Stimulated activated CD4-positive, alpha-beta T cell treated with anti-CD3 and anti-CD28 coated beads, TNF-alpha, amount 100 ng/mL, for 1 hour (primary cell): ENCODE measurements at places on chromosomes 6 and 20.

DNA sequence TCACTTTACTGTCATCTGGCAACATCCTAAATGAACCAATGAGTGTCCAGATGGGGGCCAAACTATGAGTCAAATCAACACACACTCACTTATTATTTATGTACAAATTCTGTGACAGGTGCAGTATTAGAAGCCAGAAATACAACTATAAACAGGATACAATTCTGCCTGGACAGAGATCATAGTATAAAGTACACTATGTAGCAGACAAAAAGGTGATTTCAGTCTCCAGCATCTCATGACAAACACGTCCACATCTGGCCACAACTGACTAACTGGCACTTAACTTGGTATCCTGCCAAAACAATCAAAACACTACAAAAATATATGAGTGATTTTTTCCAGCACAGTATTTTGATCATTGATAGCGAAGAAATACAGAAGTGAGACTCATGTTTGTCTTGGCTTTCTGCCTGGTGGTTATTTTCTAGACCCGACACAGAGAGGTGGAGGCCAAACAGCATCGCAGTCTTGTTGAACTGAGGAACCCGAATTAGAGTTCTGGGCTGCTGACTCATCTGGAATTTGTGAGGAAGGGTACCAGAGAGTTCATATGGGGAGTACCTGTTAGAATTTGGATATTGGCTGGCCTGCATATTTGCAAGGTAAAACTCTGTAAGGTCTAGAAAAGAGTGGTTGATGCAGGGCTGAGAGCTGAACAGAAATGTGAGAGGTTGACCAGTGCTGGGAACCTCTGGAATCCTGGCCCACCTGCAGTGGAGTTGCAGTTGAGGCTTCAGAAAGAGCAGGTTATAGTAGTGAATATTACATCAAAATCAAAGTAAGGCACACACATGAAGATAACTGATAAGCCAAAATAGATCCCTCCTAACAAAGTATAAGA lies 475.2 kb downstream of the PTPRT start:
- no peak for DNase-seq

DNA sequence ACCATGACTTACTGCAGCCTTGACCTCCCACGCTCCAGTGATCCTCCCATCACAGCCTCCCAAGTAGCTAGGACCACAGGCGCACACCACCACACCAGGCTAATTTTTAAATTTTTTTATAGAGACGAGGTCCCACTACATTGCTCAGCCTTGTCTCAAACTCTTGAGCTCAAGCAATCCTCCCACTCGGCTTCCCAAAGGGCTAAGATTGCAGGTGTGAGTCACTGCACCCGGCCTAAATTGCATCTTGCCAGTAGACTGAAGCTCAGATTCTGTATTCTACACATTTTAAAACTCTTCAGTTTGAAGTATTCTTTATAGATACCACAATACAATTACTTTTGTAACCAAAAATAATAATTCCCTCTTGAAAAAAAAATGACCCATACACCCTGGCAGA lies 11.4 kb downstream of the NUDT3 start:
- no peak for DNase-seq

GRCh38 chr20:4766631-4767030 lies 44.9 kb downstream of the PRND start:
- no peak for DNase-seq

DNA sequence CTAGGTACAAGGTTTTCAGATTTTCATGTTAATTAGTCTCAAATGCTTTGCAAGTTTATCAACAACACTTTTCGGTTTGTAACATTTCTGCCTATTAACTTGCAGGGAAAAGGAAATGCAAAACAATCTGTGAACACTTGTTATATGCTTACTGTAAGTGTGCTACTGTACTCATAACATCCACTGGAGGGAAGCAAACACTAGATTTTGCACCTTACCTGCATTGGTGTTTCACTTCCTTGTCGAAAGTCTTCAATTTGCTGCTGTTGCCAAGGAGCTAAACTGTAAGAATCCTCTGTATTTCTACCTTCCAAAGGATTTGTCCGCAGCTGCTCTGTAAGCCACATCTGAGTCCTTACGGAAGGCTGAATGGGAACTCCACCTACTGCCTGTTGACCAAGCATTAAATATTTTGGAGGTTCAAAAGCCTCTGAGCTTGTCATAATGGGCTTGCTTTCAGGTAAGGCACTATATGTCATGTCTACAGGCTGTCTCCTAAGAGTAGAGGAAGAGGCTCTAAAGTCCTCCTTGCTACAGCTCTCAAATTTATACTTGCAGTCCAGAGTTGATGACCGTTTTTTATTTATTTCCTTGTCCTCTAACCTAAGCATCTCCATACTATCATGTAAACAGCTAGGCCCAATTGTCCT lies 17.3 kb downstream of the PLN start:
- peak; percentile 6 for DNase-seq

DNA sequence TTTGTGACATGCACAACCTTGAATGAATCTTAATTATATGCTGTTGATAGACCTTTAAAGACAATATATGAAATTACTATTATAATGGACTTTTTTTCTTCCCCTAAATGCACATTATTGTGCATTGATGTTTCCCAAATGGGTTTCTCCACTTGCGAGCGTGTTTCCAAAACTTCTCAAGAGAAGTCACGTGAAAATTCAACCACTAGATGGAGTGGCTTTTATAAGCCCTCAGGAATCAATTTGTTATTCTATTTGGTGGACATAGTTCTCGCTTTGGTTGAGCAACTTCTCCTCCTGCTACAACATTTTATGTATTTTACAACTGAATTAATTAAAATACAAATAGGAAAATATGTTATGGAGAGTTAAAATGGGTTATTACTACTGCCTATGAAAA lies 9.0 kb downstream of the CNR1 start:
- no peak for DNase-seq

- DNase-seq: no peak
Observed at GRCh38 chr20:63084563-63084927, 77.8 kb upstream of the BHLHE23 start.

- no peak for DNase-seq
Observed at GRCh38 chr6:83589076-83589475, 76.7 kb downstream of the PRSS35 start.

GRCh38 chr20:52145587-52145986 lies 46.0 kb downstream of the ZFP64 start:
- no peak for DNase-seq

- DNase-seq: no peak
Observed at GRCh38 chr20:2122936-2123335, 21.3 kb downstream of the STK35 start.

DNA sequence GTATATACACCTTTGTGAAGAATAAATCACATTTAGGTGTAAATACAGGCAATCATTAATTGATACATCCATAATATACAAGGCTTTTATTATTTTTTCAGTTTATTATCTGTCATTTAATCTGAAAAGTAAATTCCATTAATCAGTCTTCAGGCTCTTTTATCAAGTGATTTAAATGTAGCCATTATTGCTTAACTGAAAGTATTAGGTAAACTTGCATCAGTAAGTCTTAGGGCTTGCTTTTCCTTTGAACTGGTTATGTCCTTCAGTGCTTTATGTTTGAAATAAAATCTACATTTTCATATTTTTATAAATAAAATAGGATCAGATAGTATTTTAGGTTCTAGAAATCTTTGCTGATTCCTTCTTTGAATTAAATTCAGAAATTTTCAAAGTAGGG lies 4.1 kb downstream of the TPBG start:
- DNase-seq: no peak

DNA sequence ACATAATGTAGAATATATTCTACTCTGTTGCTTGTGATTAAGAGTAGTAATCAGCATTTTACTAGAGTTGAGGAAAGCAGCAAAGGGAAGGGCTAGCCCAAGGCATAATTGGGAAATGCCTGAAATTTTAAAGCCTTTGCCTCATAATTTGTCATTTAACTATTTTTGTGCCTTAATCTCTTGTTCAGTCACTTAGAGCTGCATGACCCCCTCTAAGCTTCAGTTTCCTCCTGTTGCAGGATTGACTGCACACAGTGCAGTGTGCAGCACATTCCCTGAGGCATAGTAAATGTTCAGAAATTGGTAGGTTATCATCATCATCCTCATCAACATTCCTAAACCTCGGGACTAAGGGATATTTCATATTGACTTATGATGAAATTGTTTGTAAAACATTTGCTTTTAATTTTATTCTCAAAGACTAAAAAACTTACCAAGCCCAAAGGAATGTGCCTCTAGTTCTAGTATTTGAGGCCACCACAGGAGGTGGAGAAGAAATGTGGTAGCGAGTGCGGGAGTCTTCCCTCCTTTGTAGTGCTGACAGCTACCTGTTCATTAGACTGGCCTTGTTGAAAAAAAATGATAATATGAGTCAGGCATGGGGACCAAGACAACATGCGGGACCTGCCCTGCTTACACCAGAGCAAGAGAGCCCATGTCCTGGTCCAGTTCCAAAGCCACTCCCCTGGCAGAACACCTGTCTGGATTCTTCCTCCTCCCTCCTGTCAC lies 14.8 kb upstream of the TENT5A start:
- no peak for DNase-seq

DNA sequence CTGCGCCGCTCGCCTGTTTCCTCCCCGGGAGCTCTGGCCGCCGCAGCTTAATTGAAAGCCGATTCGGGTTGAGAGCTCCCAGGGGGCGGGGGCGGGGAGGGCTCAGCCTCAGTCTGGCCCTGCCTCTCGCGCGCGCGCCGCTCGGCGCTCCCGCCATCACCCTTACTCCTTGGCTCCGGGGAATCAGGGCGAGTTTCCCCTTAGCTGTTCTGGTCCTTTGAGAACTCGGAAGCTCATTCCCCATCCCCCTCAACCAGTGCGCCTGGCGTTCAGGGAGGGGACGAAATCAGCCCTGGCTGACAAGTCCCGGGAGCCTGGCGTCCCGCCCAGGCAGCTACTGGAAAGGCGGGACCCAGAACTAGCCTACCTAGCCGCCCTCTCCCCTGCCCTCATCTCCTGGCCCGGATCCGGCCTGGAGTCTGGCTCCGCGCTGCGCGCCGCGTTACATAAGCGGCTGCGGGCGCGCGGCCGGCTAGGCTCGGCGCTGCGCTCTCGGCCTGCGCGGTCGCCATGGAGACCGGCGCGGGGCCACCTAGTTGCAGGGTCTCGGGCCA lies 2.8 kb downstream of the SLC12A5 start:
- no peak for DNase-seq

GRCh38 chr6:110622912-110623578 lies 146.6 kb upstream of the SLC22A16 start:
- no peak for DNase-seq

GRCh38 chr20:41345729-41346067 lies 5.1 kb downstream of the LPIN3 start:
- DNase-seq: no peak

GRCh38 chr20:53491462-53491861 lies 102.2 kb downstream of the ZNF217 start:
- no peak for DNase-seq

GRCh38 chr6:25014369-25014768 lies 78.6 kb upstream of the RIPOR2 start:
- no peak for DNase-seq

- DNase-seq: no peak
Observed at GRCh38 chr20:62461157-62461556, 14.6 kb downstream of the GATA5 start.

GRCh38 chr6:47247227-47247797 lies 62.4 kb downstream of the TNFRSF21 start:
- no peak for DNase-seq

DNA sequence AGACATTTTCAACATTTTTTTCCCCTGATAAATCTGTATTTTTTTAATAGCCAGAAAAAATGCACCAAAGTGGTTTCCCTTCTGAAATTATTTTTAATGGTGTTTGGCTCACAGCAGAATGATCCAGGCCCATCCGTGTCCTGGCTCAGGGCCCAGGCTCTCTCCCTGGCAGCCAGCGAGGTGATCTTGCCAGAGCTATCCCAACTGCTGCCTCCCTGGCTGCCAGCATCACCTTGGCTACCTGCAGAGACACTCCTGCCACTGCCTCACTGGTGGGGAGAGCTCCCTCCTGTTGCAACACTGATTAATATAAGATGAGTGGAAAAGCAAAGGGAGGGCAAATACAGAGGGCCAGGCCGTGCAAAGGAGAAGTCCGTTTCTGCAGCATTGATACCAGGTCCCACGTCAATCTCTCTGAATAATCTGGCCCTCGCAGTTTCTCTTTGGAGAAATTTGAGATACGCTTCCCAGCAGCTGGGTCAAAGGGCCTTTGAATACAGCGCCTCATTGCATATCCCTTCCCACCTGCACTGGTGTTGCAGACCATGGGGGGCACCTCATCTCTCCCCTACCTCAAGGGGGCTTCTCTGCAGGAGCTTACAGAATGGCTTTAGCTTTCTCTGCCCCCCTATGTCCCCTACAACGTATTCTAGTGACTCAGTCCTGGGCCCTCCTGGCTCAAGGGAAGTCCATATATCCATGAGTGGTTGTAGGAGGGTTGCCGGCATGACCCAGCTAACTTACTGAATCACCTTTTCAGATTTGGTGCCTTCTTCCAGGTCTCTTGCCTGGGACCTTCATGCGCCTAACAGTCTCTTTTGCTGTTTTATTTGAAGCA lies 12.8 kb upstream of the DSTN start:
- no peak for DNase-seq

- DNase-seq: no peak
Observed at GRCh38 chr20:22729180-22729579, 144.8 kb upstream of the FOXA2 start.

DNA sequence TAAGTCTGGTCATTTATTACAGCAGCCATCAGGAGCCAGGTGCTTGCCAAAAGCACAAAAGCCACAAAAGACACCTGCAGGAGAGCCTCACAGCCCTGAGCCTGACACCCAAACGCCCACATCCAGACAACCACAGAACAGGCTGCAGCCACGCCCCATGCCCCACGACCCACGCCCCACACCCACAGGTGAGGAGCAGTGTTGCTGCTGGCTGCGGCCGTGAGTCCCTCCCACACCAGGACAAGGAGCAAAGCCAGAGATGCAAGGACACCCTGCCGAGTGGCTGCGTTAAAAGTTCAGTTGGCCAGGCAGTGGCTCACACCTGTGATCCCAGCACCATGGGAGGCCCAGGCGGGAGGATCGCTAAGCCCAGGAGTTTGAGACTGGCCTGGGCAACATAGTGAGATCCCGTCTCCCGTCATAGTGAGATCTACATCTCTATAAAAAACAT lies 43.0 kb downstream of the SLC2A4RG start:
- no peak for DNase-seq

- no peak for DNase-seq
Observed at GRCh38 chr6:148648754-148649453, 97.9 kb upstream of the UST start.

GRCh38 chr6:64782877-64783276 lies 924.1 kb downstream of the EYS start:
- DNase-seq: no peak
